NCI-H446 (cell line): ENCODE measurements at places on chromosomes 2 and 18.

- DNase-seq = no peak
These were observed 2.0 kb downstream of the TCF4 start for GRCh38 chr18:55585920-55586561.

DNA sequence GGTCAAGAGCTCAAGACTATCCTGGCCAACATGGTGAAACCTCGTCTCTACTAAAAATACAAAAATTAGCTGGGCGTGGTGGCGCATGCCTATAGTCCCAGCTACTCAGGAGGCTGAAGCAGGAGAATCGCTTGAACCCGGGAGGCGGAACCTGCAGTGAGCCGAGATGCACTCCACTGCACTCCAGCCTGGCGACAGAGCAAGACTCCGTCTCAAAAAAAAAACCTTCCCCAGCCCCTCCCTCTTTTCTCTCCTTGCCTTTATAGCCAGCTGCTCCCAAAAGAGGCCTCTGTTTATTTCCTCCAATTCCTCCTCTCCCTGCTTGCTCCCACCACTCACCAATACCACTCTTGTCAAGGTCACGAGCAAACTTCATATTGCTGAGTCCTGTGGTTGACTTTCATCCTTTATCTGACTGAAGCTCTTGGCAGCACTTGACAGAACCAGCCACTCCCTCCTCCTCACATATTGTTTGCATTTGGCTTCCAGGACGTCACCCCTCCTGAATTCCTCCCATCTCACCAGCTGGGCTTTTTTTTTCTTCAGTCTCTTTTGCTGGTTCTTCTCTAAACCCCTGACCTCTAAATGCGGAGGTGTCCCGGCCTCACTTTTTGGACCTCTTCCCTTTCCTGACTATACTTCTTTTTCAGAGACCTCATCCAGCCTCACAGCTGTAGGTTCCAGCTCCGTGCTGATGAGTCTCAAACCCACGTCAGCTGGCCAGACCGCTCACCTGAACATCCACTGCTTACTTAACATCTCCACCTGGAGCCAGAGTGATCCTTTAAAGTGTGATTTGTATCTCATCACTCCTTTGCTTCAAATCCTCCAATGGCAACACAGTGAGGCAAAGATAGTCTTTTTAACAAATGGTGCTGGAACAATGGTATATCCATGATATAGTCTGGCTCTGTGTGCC lies 84.6 kb upstream of the CAB39 start:
- DNase-seq = no peak

- DNase-seq = peak; percentile 95
These were observed 3.7 kb upstream of the GAD1 start for GRCh38 chr2:170812710-170813600.

GRCh38 chr18:8635087-8635486 lies 25.9 kb downstream of the RAB12 start:
- no peak for DNase-seq

DNA sequence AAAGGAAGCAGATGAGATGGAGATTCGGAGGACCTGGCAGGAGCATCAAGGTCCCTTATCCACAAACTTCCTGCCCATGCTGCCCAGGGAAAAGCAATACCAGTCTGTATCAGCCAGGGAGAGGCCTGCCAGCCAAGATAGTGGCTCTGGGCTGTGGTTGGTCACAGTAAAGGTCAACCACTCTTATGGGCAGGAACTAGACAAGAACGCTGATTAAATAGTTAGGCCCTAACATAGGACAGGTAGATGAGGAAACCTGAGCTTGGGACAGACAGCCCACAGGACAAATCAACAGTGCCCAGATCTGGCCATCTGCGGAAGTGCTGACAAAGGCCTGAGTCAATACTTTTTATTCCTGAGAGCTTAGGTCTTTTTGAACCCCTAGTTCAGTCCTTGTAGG lies 10.7 kb downstream of the PSTPIP2 start:
- no peak for DNase-seq

GRCh38 chr2:228590681-228591080 lies 409.2 kb upstream of the SPHKAP start:
- DNase-seq = no peak

- DNase-seq = no peak
These were observed 272.1 kb downstream of the SP3 start for GRCh38 chr2:173693044-173693589.

GRCh38 chr2:44348400-44348799 lies 12.9 kb downstream of the PREPL start:
- DNase-seq = no peak

GRCh38 chr18:26378701-26379100 lies 152.5 kb downstream of the TAF4B start:
- DNase-seq = no peak
